ENCODE measurements at places on chromosomes 2 and 18.

- DNase-seq: no peak
Observed at GRCh38 chr2:423479-423878, 135.6 kb upstream of the ALKAL2 start.

DNA sequence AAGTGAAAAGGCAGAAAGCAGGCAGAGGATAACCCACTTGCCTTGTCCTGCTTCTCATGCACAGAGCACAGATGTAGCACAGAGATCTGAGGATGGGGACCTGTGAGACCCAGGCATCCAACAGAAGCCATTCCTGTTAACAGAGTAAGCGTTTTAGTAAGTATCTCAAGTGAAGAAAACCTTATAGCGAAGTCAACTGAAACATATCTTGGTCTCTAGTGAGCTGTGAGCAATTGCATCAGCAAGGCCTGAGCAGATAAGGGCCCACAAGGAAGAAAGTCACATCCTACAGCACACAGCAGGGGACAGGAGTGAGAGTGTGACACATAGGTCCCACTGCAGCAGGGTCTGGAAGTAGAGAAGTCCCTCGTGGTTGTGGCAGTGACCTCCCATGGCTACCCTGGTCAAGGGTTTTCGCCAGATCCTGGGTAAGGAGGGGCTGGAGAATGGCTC is 248.7 kb upstream of the TNP1 start:
- DNase-seq: no peak

DNA sequence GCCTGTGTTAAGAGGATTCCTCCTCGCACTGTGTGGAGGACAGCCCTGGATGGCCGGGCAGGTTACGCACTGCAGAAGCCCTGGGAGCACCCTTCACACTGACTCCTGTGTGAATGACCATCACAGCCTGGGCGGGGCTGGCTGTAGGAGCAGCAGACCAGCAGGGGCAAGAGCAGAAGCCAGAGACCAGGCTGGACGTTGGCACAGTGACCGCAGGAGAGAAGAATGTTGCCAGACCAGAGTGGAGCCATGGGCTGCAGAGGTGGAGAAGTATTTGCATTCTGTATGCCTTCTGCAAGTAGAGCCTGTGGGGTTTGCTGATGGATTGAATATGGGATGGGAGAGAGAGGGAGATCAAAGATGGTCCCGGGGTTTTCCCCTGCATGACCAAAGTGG is 23.1 kb downstream of the LRRFIP1 start:
- no peak for DNase-seq

GRCh38 chr2:68721482-68722101 is 13.0 kb upstream of the ARHGAP25 start:
- peak; percentile 54 for DNase-seq

- no peak for DNase-seq
Observed at GRCh38 chr2:112004253-112004645, 50.8 kb upstream of the TMEM87B start.

GRCh38 chr18:48452861-48453323 is 43.7 kb upstream of the ZBTB7C start:
- DNase-seq: no peak

DNA sequence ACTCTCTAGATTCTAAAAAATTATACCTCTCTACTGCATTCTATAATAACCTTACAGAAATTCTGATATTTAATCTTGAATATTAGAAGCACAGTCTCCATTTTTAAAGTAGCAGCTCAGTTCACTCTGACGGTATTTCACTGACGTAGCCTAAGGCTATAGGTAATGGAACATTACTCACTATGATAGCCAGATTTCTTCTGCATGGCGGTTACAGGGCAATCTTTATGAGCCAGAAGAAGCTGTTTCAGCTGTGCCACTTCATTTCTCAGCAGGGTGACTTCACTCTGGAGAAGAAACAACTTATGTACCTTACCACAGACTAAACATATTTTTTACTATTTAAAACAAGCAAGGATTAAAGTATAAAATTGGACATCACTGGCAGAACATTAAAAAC is 75.3 kb upstream of the CHN1 start:
- no peak for DNase-seq

DNA sequence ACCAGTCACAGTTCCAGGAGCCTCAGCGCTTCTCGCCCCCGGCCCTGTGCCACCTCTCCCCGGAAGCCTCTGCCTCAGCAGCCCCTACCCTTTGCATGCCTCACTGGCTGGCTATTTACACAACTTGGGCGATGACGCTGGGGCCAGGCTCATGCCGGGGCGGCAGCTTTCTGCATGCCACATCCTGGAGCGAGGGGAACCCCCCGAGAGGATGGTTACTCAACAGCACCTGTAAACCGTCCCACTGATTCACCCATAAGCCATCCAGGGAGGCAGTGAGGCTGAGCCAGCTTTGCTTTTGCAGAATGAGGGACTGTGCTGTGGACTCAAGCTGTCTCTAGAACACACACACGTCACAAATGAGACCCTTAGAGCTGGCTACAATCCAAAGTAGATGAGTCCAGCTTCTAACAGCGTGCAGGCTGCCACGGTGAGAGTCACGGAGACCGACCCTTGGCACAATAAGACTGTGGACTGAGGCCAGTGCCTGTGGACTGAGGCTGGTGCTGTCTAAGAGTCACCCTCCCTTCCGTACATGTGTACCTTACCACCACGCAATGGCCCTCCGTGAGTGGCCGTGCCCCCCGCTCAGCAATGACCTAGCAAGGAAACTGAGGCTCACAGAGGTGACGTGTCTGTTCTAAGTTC is 45.6 kb upstream of the ODC1 start:
- peak; percentile 87 for DNase-seq

- DNase-seq: no peak
Observed at GRCh38 chr18:40088130-40088529, 1866.9 kb upstream of the PIK3C3 start.

GRCh38 chr2:202038471-202039277 is 5.0 kb downstream of the FZD7 start:
- DNase-seq: no peak

- peak; percentile 1 for DNase-seq
Observed at GRCh38 chr2:28488083-28488830, 7.6 kb upstream of the PLB1 start.

Data from activated T-cell treated with anti-CD3 and anti-CD28 coated beads, Interleukin-2, amount 50 U/mL, for 48 hours (primary cell).